ENCODE measurements at places on chromosomes 13 and 19.

GRCh38 chr19:5895890-5896289, 7.7 kb downstream of the NDUFA11 start:
- no peak for DNase-seq

- no peak for DNase-seq
These were observed 594.6 kb downstream of the PCDH9 start for GRCh38 chr13:66635526-66635925.

DNA sequence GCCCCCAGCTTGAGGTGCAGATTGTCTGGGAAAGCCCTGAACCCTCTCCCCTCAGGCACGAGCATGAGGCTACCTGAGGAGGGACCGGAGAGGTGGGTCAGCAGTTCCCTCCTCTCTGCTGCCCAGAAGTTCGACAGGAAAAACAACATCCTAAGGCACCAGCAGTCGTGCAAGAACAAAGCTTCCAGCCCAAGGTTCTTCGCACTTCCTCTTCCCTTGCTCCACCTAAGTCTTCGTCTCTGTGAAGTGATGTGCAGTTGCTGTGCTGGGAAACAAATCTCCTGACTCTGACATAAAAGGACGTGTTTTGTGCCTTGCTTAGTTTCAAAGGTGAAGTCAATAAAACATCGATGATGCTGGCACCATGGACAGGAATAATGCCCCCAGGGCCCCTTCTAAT, 173.3 kb downstream of the USP12 start:
- DNase-seq: no peak

GRCh38 chr19:45218911-45219743, 26.1 kb downstream of the EXOC3L2 start:
- DNase-seq: no peak

GRCh38 chr13:25727810-25728209, 324.0 kb downstream of the SHISA2 start:
- DNase-seq: no peak

DNA sequence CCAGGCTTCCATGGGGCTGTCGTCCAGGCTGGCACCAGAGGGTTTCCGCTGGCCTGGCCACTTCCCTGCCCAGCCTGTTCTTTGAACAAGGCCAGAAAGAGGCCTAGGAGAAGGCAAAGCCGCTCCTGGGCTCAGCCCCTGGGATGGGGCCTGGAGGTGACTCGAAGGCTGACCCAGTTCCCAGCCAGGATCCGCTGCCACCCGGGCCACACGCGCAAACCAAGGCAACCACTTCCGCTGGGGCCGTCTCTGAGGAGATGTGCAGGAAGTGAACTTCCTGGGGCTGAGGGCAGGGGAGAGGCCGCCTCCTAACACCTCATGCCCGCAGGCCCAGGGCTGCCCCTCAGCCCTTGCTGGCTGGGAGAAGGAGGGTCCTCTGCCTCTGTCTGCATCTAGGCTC, 15.2 kb downstream of the PLEKHF1 start:
- peak; percentile 81 for DNase-seq

DNA sequence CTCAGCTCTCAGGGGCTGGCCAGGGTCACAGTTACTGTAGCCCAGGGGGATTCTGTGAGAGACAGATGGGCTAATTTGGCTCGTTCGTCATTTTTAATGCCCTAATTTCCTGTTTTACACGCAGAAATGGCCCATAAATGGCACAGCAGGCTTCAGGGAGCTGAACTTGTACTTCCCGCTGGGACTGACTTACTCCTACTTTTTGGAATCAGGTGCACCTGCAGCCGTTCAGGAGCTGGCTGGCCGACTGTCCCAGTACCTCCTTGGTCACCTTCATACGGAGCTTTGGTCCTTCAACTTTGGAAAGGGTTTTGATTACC, 62.4 kb upstream of the URI1 start:
- DNase-seq: no peak

DNA sequence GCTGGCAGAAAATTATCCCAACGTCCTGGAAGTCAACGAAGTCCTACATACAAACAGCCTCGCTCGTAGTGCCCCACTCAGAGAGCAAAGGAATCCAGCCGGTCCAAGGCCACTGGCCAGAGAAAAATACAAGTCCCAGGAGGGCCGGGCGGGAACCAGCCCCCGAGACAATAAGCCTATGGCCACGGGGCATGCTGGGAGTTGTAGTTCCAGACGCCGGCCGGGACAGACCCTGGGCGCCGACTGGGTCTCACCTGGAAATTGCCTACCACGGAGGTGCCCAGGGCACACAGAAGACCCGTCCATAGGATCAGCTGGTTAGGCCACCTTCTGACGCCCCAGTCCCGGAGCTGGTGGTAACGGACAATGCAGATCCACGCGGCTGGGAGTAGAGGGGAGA, 5.4 kb downstream of the TMEM150B start:
- no peak for DNase-seq

GRCh38 chr13:43150369-43151207, 127.2 kb downstream of the DNAJC15 start:
- DNase-seq: no peak

DNA sequence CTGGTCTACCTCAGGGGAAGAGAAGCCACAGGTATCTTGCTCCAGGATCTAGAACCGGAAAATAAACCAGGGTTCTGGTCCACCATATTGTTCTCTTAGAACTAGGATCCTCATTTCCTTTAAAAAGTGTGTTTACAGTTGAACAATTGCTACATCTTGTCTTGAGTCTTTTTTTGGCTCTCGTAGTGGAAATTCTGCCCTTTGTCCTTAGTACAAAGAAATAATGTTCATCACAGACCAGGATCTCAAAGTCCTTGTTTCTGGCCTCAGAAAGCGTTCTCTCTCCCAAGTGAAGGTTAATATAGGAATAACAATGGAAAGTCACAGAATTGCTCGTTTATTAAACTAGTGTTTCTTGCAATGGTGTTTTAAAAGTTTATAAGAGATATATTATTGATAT, 20.8 kb downstream of the KLF2 start:
- DNase-seq: no peak

DNA sequence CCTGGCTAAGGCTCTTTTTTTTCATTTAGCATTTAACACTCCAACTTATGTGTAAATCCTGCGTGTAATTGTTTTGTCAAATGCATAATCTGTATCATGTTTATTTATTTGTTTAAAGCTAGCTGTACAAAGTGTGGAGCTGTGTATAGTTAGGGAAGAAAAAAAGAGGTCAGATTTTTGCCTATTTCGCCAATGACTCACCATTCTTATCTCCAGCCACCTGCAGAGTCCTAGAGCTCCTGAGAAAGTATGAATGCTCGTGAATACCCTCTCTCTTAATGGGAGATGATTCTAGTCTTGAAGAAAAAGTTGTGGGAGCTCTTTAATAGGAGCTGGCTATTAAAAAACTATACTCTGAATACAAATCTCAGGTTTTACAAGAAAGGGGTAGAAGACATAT, 778.8 kb upstream of the SLITRK5 start:
- DNase-seq: no peak

DNA sequence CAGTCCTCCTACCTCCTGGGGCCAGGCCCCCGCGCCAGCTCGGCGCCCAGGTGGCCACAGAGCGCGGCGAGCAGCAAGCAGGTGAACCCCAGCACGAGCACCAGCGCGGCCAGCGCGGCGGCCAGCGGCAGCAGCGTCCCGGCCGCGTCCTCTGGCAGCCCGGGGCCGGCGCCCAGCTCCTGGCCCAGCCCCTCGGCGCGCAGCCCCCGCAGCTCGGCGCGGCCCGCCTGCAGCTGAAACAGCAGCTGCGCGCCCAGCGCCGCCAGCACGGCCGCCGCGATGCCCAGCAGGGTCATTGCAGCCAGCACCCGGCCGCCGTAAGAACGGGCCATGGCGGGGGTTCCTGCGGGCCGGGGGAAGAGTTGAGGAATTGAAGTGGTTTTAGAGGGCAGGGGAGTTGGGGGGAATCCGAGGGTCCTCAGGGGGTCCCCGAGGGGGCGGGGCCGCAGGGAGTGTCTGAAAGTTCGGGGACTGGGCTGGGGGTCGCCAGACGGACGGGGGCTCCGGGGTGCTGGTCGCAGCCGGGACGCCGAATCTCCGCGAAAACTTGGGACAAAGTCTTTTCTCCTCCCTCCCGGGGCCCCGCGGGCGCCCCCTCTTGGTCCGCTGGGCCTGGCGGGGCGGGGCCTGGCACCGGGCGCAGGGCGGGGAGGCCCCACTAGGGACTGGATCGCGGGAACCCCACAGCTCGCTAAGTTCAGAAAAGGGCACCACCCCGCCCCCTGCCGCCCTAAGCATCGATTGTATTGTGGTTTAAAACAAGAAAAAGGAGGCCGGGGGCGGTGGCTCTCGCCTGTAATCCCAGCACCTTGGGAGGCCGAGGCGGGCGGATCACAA, at the start of gene TMEM221:
Gene TMEM221 (minus strand): TSS at position 538 of the 837 bp plus-strand sequence. CDS start 206 bp downstream, at position 332.
- peak; percentile 28 for DNase-seq

DNA sequence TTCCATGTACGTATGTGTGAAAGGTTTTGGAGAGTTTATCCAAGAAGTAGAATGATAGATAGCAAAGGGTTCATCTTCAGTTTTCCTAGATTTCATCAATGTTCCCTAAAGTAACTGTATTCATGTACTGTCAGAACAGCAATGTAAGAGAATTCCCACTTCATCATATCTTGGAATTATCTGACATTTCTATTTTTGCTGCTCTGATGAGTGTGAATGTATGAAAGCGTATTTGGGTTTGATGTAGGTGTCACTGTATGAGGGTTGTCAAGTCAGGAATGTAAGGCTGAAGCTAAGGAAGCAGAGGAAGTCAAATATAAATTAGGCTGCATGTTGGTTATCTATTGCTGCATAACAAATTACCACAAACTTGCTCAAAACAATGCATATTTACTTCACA, 7.2 kb upstream of the KATNAL1 start:
- no peak for DNase-seq

- no peak for DNase-seq
These were observed 926 bp downstream of the PRR12 start for GRCh38 chr19:49591731-49592485.

DNA sequence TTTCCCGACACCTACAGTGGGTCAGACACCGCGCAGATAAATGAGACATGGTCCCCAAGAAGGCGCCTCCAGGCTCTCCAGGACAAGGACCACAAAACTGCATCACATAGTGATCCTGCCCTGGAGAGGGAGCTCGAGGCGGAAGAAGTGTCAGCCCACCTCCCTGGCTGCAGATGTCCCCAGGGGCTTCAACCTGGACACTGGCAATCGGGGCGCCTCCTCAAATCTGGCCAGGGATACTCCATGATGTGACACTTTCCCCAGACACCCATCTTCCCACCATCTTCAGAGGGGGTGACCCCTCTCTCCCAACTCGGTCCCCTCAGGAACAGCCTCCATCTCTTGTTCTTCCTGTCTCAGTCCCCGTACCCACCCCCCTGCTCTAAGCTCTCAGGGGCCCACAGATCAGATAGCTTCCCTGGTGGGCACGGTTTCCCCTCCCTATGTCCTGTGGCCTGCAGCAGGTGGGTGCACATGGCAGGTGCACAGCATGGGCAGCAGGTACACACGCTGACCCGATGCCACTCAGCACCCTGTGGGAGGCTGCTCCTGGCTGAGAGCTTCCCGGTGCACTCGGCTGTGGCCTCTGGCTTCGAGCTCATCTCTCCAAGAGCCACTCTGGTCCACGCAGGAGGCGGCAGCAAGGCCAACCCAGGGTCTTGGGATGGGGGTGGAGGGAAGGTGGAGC, 61.2 kb downstream of the PEPD start:
- no peak for DNase-seq

- no peak for DNase-seq
These were observed 484.6 kb downstream of the OLFM4 start for GRCh38 chr13:53513226-53513625.

- DNase-seq: no peak
These were observed 214.6 kb upstream of the SERP2 start for GRCh38 chr13:44158881-44159632.

GRCh38 chr19:49978324-49978723, 17.4 kb upstream of the SIGLEC11 start:
- DNase-seq: no peak

DNA sequence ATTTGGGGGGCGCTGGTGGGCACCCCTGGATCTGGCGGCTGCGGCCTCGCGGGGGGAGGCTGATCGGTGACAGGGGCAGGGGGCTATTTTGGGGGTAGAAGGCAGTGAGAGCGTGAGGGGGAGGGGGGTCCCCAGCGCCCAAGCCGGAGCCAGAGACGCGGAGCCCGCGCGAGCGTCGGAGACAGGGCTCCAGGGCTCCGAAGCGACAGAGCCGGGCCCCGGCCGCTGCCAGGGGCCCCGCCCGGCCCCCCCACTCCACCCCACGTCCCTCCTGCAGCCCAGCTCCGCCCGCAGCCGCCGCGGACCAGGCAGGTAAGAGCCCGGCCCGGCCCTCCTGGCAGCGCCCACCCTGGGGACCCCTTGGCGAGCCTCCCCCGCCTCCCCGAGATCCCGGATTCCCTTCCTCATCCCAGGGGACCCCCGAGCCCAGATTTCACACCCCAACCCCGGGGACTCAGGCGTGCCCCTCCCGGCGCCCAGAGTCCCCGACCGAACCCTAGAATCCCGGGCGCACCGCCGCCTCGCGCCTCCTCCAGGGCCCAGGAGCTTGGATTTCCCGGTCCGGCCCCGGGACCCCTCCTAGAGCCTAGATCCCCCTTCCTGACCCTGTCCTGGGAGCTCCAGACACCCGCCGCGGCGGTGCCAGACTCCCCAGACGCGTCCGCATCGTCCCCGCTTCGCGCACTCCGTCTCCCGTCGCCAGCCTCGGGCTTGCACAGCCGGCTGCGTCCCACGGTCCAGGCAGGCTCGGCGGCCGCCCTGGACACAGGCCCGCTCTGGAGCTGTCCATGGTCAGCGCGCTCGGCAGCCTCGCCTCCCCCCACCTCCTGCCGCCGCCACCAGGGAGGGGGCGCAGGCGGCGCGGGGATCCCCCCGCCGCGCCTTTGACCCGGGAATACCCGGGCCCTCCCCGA, at the start of gene PPFIA3:
Gene PPFIA3 (plus strand): TSS at position 134 of the 914 bp plus-strand sequence. CDS start 8,330 bp downstream, outside the sequence.
- no peak for DNase-seq

GRCh38 chr13:19604306-19604705, 29.2 kb upstream of the MPHOSPH8 start:
- no peak for DNase-seq

GRCh38 chr19:33187183-33187540, 7.0 kb upstream of the LRP3 start:
- no peak for DNase-seq
